HAP-1 (cell line): ENCODE measurements at places on chromosomes 3 and 15.

DNA sequence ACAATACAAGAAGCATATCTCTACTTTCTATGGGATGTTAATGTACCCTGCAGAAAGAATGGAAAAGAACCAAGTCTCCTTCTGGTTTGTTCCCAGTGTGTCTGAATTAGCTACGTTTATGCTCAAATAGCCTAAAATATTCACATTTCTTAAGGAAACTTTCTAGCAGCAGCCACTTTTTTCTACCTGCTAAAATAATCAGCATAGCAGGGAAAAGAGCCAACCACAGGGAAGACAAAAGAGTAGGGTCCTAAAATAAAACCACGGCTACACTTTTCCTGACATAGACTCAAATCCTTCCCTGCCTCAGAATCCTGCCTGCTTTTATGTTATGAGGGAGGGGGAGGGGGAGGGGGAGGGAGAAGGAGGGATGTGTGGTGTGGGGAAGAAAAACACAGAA lies 136.7 kb downstream of the GBE1 start:
- DNase-seq = no peak

- no peak for DNase-seq
Observed at GRCh38 chr3:61632568-61633175, 71.3 kb downstream of the PTPRG start.

GRCh38 chr3:145942052-145942451 lies 218.9 kb downstream of the PLOD2 start:
- no peak for DNase-seq

- no peak for DNase-seq
Observed at GRCh38 chr3:189995129-189995528, 125.6 kb downstream of the P3H2 start.

- no peak for DNase-seq
Observed at GRCh38 chr3:26505399-26505798, 117.2 kb upstream of the LRRC3B start.

GRCh38 chr15:68303560-68304436 lies 26.3 kb downstream of the FEM1B start:
- no peak for DNase-seq

DNA sequence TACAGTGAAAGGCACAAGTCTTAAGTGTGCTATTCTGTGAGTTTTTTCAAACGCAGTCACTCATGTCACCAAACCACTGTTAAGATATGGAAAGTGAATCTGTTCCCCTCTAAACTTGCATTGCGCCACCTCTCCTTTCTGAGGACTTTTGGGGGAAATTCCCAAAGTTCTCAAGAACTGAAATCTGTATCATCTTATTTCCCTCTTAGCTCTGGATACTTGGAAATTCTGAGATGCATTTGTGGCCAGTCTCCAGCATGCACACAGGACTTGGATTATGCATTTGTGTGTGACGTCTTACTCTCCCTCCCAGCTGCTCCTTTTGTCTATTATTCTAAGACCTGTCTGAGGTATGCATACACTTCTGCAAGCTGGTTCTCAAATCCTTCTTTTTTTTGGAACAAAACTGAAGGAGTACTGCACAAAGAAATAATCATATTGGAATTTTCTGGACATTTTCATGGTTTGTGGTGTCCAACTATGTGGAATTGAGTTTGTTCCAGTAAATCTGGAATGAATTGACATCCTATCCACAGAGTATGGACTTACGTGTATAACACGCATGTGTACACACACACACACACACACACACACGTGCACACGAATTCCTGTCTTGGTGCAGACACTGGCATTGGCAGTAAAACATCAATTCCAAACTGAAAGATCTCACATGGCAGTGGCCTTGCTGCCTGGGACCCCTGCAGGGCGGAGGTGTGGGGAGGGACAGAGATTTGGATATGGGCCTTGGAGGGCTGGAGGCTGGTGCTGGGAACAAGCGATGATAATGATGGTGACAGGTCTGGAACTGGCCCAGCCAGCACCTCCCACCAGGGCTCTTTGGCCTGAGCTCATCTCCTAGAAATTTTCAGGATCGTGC lies 8.2 kb upstream of the LCTL start:
- peak; percentile 52 for DNase-seq

DNA sequence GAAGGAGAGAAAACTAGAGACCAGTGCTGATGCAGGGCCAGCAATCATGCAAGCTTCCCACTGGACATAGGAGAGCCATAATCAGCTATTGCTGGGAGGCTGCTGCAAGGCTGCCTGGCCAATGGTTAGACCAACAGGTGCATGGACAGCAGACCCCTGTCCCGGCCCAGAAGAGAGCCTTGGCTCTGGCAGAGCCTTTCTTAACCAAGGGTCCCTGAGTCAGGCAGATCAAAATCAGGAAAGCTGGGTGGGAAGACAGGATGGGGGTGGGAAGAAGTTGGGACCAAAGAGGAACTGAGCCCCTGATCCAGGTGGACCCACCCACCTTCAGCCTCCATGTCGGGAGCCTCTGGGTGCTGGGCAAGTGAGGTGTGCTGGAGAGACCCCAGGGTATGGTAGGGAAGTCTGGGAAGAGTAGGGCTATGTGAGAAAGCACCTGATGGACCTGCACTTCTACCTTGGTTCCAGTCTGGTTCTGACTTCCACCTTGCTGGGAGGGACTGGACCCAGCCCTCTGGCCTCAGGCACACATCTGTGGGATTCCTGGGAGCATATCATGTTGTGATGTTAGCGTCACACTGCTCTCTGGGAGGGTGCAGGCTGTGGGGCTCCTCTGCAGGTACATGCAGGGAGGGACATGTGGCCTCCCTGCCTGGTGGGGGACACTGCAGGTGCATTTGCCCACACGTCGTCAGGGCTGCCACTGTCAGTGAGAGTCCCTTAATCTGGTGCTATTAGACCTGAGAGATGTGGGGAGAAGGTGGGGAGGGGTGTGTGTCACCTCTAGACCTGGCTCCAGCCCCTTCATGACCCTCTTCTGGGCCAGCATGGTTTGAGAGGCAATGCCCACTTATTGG lies 24.7 kb downstream of the KY start:
- DNase-seq = peak; percentile 2

DNA sequence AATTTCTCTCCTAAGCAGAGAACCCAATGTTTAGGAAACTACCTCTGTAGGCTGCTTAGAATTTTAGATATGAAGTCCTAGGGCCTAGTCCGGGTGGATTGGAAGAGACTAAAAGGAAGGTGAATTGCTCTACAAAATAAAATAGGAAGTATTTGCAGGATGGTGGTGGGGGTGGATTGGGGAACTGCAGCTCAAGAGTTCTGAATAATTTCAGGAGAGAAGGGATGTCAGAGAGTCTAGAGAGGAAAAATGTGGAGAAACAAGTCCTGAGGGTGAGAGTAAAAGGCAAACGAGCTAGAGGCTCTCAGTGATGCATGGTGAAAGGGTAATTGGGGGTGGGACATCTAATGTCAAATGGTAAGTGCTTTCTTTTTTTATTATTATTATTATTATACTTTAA lies 10.2 kb upstream of the CP start:
- DNase-seq = no peak

DNA sequence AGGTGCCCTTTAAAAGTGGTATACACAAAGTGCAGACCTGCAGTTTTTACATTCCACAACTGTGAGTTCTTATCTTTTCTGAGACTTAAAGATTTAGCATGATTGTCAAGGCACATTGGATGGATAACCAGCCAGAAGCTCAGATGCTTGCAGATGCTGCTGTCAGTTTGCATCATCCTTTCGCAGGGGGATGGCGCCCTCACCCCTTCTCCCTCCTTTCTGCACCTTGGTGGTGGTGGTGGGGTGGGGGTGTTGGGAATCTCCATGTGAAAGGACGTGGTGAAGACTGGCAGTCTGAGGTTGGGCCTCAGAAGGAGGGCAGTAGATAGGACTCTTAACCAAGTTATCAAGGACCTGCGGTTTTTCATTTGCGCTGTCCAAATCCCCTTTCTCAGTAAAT lies 309.6 kb upstream of the SEMA6D start:
- DNase-seq = no peak

DNA sequence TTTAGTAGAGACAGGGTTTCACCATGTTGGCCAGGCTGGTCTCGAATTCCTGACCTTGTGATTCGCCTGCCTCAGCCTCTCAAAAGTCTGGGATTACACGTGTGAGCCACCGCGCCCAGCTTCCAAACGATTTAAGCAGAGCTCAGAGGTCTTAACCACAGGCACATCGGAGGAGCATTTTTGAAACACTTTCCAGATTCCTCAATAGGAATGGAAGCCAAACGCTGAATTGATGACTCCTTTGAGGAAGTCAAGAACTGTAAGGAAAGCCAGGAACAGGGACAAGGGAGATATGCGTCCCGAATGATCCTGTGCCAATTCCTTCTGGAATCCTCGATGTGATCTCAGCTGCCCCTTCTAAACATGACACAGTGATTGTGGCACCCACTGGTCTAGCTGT lies 40.0 kb downstream of the TRH start:
- no peak for DNase-seq

DNA sequence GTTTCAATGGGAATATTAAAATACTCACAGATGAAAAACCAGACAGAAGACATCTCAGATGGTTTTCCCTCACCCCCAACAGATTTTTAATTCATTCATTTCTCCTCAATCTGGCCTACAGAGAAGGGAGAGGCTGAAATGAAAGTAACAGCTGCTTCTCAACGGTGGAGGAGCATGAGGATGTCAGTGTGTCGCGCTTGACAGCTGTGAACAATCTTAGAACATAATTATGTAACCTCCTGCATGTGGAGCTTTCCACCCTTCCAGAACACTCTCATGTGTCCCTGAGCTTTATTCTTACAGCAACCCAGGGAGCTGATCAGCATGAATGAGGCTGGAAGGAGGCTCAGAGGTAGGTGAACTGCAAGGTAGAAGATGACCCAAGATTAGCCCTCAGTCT lies 52.7 kb downstream of the MB21D2 start:
- no peak for DNase-seq

- DNase-seq = no peak
Observed at GRCh38 chr15:55775316-55775715, 32.4 kb upstream of the PRTG start.

DNA sequence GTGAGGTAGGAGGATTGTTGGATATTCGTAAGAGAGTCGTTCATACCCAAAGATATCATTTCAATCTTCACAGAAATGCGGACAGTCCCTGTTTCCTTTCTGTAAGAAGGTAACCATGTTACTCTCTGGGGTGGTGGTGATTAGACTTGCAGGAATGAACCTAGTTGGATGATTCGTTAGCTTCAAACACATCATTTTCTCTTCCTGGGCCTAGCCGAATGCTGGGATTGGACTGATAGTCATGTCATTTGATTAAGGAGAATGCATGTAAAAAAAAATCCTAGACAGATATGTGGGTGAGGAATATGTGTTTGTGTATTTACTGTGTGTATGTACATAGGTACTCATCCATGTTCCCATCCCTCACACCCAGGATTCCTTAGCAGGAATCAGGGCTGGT lies 12.4 kb downstream of the SLCO3A1 start:
- DNase-seq = no peak

- peak; percentile 22 for DNase-seq
Observed at GRCh38 chr3:149369991-149370866, 7.2 kb downstream of the TM4SF1 start.
